ENCODE measurements at places on chromosomes 12 and 14. TPM values are rescaled to one million over a fixed set of nuclear protein-coding genes. Genes with fewer than 3 reads are reported as not detected.

GRCh38 chr14:27026097-27026496 lies 428.3 kb upstream of the NOVA1 start:
- H3K36me3 ChIP-seq, result no peaks in the 10 kb centered on the region
- H3K27ac ChIP-seq, result no peak overlapping the region
- no peaks in the 10 kb centered on the region for H3K4me1 ChIP-seq
- no peak for DNase-seq
- H3K27me3 ChIP-seq, result no peaks in the 10 kb centered on the region
- no peak overlapping the region for H3K4me3 ChIP-seq

DNA sequence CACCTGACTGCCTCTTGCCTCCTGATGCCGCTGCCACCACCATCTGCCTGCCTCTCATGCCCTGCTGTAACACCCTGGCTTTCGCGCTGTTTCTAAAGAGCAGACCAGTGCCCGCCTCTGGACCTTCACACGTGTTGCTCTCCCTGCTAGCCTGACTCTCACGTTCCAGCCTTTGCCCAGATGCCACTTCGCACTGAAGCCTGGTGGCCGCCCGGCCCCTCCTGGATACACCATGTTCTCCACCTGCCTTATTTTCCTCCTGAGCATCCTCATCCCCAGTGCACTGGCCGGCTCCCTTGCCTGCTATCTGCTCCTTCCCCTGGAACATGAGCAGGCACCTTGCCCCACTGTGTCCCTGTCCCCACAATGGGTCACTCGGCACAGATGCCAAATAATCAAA lies 146.5 kb downstream of the PIWIL1 start:
- no peak overlapping the region for H3K27ac ChIP-seq
- H3K36me3 ChIP-seq, result peaks cover 12% of the 10 kb centered on the region
- peaks cover 13% of the 10 kb centered on the region for H3K4me1 ChIP-seq
- H3K4me3 ChIP-seq, result no peak overlapping the region
- DNase-seq, result no peak
- no peaks in the 10 kb centered on the region for H3K27me3 ChIP-seq

GRCh38 chr14:105144026-105144665 lies 24.4 kb downstream of the JAG2 start:
- no peak overlapping the region for H3K4me3 ChIP-seq
- H3K27me3 ChIP-seq, result no peaks in the 10 kb centered on the region
- H3K4me1 ChIP-seq, result no peaks in the 10 kb centered on the region
- no peak overlapping the region for H3K27ac ChIP-seq

- H3K4me3 ChIP-seq, result no peak overlapping the region
- H3K4me1 ChIP-seq, result no peaks in the 10 kb centered on the region
- DNase-seq, result no peak
- H3K36me3 ChIP-seq, result no peaks in the 10 kb centered on the region
- H3K27me3 ChIP-seq, result no peaks in the 10 kb centered on the region
- no peak overlapping the region for H3K27ac ChIP-seq
These were observed 122.2 kb downstream of the AEBP2 start for GRCh38 chr12:19561411-19561961.

GRCh38 chr14:105527381-105527825 lies 1.0 kb downstream of the TMEM121 start:
- DNase-seq, result peak; percentile 18
- no peaks in the 10 kb centered on the region for H3K27me3 ChIP-seq
- H3K27ac ChIP-seq, result no peak overlapping the region
- peaks cover 37% of the 10 kb centered on the region for H3K4me1 ChIP-seq

DNA sequence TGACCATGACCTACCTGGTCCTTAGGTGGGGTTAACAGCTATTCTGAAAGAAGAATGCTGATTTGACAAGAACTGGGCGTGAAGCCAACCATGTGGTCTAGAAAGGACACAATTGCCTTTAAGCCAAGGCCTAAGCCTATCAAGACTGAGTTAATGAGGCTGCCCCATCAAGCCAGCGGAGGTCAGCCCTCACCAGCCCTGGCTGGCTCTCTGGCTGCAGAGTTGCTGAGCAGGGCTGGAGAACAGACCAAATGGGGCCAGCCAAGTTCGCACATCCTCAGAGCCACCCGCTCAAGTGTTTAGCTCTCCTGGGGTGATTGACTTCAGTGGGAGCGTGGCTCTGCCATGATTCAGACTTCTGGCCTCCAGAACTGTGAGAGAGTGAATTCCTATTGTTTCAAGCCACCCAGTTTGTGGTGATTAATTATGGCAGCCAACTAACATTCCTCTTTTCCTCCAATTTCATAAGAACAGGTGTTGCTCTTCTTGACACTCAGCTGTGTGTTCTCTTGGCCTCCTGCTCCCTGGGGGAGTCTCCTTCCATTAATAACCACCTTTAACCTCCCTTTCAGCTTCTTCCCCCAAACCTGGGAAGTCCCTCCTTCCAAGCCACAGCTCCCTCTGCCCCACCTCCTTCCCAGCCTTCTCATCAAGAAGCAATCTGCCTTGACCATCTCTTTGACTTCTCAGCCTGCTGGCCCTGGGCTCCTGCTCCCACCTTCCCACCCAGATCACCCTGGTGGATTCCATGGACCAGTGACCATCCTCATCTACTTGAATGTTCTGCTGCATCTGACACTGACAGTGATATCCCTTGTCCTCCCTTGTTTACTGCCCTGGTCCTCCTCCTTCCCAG lies 5.3 kb upstream of the SERPINA5 start:
- DNase-seq, result no peak
- no peak overlapping the region for H3K4me3 ChIP-seq
- peaks cover 12% of the 10 kb centered on the region for H3K4me1 ChIP-seq
- no peaks in the 10 kb centered on the region for H3K27me3 ChIP-seq

DNA sequence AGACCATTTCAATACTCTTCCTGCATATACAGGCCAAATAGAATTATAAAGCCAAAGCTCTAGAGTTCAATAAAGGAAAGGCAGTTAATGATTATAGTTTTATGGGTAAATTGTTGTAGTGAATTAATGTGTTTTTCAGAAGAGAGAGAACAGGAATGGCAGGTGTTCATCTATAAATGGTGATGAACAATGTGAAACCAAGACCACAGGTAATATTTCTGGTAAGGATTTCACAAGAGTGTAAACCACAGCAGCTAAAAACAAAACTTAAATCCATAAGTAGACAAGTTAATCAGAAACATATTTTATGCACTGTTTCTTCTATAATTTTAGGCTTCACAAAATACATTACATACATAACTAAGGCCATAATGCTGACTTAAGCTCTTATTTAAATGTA lies 204.4 kb downstream of the SYT1 start:
- no peaks in the 10 kb centered on the region for H3K36me3 ChIP-seq
- no peak for DNase-seq
- no peaks in the 10 kb centered on the region for H3K27me3 ChIP-seq
- H3K27ac ChIP-seq, result no peak overlapping the region
- H3K4me3 ChIP-seq, result no peak overlapping the region

DNA sequence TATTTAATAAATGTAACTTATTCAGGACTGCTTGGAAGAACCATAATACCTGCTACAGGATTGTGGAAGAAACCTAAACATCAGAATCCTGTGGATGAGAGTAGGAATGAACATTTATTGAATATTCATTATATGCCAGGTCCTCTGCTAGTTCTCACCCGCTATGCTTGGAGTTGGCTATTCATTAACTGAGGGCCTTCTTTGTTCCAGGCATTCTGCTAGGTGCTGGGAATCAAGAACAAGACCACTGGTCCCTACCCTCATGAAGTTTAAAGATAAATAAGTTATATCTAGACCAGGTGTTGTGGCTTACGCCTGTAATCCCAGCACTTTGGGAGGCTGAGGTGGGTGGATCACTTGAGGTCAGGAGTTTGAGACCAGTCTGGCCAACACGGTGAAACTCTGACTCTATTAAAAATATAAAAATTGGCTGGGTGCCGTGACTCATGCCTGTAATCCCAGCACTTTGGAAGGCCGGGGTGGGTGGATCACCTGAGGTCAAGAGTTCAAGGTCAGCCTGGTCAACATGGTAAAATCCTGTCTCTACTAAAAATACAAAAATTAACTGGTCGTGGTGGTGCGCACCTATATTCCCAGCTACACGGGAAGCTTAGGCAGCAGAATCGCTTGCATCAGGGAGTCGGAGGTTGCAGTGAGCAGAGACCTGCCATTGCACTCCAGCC lies 3.8 kb upstream of the TULP3 start:
- H3K27ac ChIP-seq, result no peak overlapping the region
- H3K36me3 ChIP-seq, result peaks cover 23% of the 10 kb centered on the region
- no peak for DNase-seq
- no peak overlapping the region for H3K4me3 ChIP-seq

SERPINA3 gene
- 0.84 TPM for polyA plus RNA-seq

PROX2 gene
- 1.3 TPM for polyA plus RNA-seq

Measured in spinal cord (tissue), 10 donors.